ENCODE measurements at places on chromosomes 6 and 20.
A peak's percentile ranks its signal among the peaks of the same experiment; 100 is the strongest.

GRCh38 chr20:61640871-61641245 is 388.8 kb downstream of the CDH4 start:
- no peak for DNase-seq

- DNase-seq: no peak
Observed at GRCh38 chr6:135692426-135692825, 159.1 kb upstream of the PDE7B start.

GRCh38 chr6:121436274-121436857 is 920 bp downstream of the GJA1 start:
- no peak for DNase-seq

DNA sequence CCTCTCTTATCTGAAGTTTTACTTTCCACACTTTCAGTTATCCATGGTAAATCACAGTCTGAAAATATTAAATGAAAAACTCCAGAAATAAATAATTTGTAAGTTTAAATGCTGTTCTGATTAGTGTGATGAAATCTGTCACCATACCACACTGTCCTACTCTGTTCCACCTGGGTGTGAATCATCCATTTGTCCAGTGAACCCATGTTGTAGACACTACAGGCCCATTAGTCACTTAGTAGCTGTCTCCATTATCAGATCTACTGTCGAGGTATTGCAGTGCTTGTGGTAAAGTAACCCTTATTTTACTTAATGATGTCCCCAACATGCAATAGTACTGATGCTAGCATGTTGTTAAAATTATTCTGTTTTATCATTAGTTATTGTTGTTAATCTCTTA is 29.2 kb upstream of the MMS22L start:
- DNase-seq: no peak

- no peak for DNase-seq
Observed at GRCh38 chr20:4713401-4713800, 8.3 kb upstream of the PRND start.

GRCh38 chr20:3818155-3819151 is 1.9 kb upstream of the AP5S1 start:
- DNase-seq: peak; percentile 43

DNA sequence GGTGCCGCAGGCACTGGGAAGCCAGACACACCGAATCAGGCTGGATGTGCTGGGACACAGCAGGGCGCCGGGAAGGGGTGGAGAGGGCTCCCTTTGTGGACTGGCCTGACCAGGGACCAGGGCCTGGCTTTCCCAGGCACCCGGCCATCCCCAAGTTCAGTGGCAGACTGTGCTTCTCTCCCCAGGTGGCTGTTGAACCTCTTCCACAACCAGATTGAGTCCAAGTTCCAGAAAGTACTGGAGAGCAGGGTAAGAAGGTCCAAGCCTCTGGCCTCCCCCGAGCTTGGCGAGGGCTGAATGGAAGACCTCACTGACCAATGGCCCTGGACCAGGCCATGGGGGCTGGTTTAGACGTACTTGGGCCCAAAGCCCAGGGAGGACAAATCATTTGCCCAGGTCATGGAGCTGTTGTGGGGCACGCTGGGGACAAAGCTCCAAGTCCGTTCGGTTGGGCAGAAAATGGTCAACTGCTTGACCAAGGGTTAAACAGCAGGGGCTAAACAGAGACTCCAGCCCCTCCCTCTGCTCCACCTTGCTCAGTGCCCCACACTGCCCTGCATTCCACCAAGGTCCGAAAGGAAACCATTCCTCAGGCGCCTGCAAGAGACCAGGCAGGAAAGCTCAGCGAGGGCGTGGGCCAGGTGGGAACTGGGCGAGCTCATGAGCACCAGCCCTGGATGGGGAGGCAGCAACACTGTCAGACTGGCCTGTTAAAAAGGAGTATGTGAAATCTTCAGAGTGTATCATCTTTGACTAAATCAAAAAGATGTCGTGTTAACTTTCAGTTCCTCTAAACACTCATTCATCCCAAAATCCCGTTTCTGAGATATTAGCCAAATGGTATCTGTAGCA is 9.1 kb downstream of the LBP start:
- DNase-seq: no peak
